ENCODE measurements at places on chromosomes 11 and 22.

GRCh38 chr11:86736291-86737143, 63.8 kb upstream of the PRSS23 start:
- DNase-seq = no peak

DNA sequence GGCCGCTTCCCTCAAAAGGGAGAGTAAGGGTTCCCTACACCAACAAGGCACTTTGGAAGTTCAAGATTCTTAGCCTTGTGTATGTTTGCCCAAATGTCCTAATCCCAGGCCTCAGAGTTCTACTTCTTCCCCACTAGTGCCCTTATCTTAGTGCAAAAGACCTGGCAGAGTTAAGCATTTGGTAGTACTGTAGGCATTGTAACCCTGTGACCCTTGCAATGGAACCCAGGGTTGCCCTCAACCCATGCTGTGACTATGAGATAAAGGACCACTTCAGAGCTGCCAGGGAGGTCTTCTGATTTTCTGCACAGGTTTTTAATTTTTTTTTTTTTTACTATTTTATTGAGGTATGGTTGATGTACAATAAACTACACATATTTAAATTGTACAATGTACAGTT, 65.1 kb downstream of the C11orf65 start:
- no peak for DNase-seq

DNA sequence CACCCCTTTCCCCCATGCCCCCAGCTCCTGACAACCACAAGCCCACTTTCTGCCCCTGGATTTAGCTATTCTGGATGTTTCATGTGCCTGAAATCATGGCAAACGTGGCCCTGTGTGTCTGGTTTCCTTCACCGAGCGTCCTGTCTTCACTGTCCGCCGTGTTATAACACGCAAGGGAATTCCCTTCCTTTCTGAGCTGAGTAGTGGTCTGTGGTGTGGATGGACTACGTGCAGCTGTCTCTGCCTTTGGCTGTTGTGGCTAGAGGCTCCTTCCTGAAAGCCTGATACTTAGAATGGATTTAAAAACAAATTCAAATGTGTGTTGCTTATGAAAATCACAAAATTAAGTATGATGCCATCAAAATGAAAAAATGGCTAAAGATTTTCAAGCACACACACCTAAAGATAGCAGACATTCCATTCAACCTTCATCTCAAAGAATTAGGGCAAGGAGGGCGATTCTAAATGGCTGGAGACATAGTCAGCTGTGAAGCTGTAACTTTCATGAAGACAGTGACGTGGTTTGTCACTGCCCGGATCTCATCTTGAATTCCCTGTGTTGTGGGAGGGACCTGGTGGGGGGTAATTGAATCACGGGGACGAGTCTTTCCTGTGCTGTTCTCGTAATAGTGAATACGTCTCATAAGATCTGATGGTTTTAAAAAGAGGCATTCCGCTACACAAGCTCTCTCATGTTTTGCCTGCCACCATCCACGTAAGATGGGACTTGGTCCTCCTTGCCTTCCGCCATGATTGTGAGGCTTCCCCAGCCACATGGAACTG, 30.5 kb downstream of the KCNQ1 start:
- no peak for DNase-seq

DNA sequence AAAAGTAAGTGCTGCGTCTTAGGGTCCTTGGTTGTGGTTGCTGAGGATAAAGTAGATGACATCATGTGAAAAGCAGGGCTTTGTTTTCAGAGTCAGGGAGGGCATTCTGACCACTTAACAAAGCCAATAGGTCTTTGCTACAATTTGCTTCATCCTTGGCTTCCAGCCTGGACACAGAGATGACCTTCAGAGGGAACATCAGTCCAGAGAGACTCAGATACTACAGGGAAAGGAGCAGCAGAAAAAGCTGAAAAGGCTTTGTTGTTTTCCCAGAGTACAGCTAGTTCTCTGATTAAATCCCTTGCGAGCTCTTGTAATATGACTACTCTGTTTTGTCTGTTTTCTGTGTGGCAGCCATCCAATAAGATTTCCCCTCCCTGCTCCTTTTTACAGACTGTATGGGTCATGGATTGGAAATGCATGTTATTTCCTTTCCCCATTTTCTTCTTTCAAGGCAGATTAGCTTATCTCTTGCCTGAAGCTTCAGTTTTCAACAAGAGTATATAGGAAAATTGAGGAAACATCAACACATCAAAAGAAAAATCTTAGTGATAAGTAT, 31.9 kb downstream of the ATG13 start:
- DNase-seq = no peak

GRCh38 chr11:132134322-132134721, 763.9 kb downstream of the NTM start:
- DNase-seq = no peak

- DNase-seq = peak; percentile 42
Measured at GRCh38 chr11:58958500-58958899, 19.2 kb downstream of the GLYATL1 start.

GRCh38 chr22:35987487-35987886, 41.1 kb downstream of the RBFOX2 start:
- no peak for DNase-seq
